SJSA1 (cell line): ENCODE measurements at places on chromosomes 12 and 14. TPM values are rescaled to one million over a fixed set of nuclear protein-coding genes. Genes with fewer than 3 reads are reported as not detected.

GRCh38 chr14:54435500-54435981 lies 5.6 kb downstream of the CNIH1 start:
- DNase-seq: no peak

GRCh38 chr12:11884706-11885105 lies 186.0 kb upstream of the BCL2L14 start:
- no peak for DNase-seq

DNA sequence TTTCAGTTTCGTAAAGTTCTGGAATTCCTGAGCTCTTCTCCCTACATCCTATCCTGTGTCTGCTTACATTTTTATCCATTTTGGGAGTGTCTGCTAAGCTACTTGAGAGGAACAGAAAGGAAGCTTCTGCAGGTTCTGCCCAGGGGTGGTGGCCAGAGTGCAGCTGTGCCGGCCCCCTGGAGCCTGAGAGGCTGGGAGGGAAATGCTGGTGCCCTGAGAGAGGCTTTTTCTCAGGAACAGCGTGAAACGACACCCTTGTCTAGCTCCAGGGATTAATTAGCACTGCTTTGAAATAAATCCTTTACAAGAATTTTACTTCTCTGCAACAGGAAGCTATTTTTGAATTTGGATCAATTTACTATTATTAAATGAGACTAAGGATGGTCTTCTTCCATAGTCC lies 165.4 kb downstream of the SLC15A5 start:
- DNase-seq: no peak

Gene PTCSC3
- not detected in 2 replicates for total RNA-seq
